ENCODE measurements at places on chromosomes 16 and 17.

DNA sequence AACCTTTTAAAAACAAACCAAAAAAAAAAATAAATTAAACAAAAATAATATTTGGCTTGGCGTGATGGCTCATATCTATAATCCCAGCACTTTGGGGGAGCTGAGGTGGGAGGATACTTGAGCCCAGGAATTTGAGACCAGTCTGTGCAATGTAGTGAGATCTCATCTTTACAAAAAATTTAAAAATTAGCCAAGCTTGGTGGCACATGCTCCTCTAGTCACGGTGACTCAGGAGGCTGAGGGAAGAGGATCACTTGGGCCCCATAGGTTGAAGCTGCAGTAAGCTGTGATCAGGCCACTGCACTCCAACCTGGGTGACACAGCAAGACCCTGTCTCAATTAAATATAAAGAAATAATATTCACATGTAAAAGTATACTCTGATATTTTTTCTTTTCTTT, 12.2 kb downstream of the GNGT2 start:
- no peak for DNase-seq

- DNase-seq: no peak
Observed at GRCh38 chr17:64200080-64201032, 62.7 kb downstream of the TEX2 start.

- DNase-seq: no peak
Observed at GRCh38 chr17:49582789-49583188, 7.1 kb downstream of the NXPH3 start.

DNA sequence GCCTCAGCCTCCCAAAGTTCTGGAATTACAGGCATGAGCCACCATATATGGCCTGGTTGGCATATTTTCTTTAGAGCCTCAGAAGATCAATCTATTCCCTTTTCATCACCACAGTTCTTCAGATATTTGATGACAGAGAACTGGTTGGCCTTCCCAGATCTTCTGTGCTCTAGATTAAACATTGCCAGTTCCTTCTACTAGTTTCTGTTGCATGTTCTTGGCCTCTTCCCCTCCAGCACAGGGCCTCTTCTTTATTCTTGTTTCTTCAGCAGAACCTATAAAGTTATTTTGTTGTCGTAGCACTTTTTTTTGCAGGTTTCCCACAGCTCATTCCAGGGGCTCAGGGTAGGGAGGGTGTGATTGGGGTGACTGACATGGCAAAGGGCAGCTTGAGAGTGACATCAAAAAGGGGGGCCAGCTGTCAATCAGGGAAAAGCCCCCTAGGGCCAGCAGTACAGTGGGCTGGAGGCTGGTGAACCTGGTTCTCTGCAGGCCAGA, 9.3 kb downstream of the CHD9 start:
- DNase-seq: no peak

- DNase-seq: no peak
Observed at GRCh38 chr17:8004899-8005298, 2.5 kb downstream of the GUCY2D start.

DNA sequence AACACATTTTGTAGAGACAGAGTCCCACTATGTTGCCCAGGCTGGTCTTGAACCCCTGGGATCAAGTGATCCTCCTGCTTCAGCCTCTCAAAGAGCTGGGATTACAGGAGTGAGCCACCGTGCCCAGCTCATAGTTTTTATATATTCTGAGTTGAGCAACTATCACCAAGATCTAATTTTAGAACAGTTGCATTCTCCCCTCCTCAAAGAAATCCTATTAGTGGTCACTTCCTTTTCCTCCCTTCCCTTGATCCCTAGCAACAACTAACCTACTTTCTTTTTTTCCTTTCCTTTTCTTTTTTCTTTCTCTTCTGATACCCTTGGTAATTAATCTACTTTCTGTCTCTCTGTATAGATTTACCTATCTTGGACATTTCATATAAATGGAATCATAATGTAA, 61.5 kb upstream of the B4GALNT2 start:
- DNase-seq: no peak

- no peak for DNase-seq
Observed at GRCh38 chr16:51831595-51832367, 680.7 kb upstream of the SALL1 start.

DNA sequence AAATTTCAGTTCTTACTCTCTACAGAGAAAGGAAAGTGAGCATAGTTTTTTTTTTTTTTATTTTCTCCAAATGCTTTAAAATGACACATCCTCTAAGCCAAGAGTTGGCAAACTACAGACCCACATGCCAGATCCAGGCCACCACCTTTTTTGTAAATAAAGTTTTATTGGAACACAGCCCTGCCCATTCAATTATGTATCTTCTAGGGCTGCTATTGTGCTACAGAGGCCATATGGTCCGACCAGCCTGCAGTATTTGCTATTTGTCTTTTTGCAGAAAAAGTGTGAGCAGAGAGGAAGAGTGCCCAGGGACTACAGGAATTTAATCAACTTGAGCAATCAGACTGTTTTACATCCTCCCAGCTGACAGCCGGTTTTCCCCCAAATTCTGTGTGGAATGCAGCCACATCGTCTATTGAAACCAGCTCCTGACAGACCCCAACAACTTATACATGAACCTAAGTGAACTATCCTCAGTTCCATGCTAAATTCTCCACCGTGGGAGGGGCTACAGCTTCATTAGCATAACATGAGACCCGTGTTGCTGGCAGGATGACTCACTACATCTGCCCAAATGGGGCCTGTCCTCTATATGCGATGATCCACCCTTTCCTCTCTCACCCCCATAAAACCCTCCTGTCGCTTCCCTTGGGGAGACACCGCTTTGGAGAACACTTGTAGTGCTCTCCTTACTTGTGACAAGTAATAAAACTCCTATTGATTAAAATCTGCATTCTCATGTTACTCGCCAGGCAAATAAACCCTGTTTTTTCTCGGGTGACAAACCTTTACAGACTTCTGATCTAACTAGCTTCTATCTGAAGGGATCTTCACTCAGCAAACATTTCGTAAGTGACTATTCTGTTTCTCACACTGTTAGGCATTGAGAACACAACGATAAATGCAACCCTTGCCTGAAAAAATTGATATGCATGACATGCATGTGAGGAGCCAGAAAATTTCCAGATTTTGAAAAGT, 149.4 kb upstream of the HS3ST3A1 start:
- no peak for DNase-seq

- DNase-seq: no peak
Observed at GRCh38 chr16:75614066-75614897, 8.8 kb downstream of the ADAT1 start.

- no peak for DNase-seq
Observed at GRCh38 chr16:30738984-30739951, 9.0 kb upstream of the PHKG2 start.

GRCh38 chr16:58276346-58276951, 18.4 kb downstream of the PRSS54 start:
- no peak for DNase-seq

- no peak for DNase-seq
Observed at GRCh38 chr17:74568106-74568873, 981 bp upstream of the CD300H start.

DNA sequence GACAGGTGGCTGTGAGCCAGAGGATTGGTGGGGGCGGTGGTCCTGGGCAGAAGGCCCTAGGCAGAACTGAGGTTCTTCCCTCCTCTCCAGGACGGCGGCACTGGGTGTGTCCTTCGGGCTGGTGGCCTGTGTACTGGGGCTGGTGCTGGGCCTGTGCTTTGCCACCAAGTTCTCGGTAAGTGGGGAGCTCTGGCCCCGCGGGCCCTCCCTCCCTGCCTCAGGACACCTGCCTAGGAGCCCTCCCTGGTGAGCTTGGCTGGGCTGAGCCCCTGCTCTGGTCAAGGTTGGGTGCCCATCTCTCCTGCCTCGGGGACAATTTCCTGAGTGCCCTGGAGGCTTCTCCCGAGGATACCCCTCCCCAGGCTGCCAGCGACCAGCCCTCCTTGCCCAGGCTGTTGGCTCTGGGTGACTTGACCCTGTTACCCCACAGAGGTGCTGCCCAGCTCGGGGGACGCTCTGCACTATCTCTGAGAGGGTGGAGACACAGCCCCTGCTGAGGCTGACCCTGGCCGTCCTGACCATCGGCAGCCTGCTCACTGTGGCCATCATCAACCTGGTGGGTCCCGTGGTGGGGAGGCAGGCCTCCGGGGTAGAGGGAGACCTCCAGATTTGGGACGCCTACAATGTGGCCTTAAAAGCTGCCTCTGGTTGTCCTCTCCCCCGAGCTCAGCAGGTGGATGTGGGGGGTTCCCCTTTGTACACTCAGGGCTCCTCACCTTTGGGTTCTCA, 42.0 kb downstream of the ADCY7 start:
- DNase-seq: no peak

DNA sequence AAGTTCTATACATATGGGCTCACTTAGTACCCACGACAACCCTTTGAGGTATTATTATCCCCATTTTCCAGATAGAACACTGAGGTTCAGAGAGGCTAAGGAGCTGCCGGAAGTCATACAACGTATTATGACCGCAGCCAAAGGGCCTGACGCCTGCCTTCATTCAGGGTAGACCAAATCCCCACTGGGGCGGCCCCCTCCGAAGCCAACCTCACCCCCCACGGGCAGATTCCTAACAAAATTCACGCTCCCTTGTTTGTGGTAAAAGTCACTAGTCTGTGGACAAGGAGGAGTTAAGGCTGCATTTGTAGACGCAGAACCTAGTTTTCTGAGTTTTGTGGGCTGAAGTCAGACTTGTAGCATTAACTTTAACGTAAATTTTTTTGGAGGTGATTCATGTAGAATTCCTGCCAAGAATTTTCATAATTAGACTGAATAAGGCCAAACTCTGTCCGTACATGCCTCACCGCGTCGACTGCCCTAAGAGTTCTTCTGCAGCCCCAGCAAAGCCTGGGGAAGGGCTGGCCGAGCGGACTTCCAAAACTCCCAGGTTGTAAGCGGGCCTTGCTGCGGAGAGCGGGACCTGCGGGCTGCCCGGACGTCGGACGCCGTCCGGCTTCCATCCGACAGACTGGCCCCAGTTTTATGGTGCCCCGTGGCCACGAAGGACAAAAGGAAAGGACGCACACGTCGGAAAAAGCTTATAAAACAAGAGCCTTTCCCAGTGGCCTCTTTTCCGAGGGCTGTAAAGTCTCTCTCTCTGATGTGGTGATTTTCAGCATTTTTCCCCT, 75.7 kb downstream of the NXN start:
- no peak for DNase-seq

DNA sequence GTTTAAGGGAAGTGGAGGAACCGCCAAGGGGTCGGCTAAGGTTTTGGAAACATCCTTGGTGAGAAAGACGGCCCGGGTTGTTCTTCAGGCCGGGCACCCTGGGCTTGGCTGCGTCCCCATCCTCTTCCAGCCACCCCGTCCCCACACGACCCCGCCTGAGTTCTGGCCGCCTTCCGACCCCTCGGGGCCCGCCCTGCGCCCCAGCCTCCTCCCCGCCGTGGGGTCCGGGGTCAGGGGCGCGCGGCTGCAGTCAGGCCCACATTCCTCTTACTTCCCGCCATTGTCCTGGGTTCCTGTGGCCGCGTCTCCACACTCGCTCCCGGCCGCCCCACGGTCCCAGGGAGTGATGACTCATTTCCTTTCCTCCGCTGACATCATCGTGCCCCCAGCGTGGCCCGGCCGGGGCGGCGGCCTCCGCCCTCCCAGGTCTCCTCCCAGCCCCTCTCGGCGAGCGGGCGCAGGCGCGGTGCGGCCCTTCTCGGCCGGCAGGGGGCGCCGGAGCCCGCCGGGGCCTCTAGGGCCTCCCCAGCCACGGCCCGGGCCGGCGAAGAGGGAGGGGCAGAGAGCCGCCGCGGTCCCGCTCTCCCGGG, 59.6 kb downstream of the WSB1 start:
- DNase-seq: peak; percentile 76

DNA sequence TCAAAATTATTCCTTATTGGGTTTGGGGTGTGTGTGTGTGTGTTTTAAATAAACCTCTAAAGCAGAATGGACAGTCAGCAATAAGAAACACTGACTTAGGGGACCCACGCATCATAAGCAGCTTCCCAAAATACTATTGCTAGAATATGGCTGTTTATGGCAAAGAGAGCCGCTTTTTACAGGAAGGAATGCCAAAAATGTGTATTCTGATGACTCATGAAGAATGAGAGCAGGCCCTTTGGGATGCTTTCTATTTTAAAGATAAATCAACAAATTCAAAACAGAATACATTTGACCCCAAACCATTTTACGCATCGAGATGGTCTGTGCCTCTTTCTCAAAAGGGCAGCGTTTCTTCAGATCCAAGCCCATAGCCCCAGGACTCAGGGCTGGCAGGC, 37.5 kb downstream of the ARHGAP17 start:
- no peak for DNase-seq

DNA sequence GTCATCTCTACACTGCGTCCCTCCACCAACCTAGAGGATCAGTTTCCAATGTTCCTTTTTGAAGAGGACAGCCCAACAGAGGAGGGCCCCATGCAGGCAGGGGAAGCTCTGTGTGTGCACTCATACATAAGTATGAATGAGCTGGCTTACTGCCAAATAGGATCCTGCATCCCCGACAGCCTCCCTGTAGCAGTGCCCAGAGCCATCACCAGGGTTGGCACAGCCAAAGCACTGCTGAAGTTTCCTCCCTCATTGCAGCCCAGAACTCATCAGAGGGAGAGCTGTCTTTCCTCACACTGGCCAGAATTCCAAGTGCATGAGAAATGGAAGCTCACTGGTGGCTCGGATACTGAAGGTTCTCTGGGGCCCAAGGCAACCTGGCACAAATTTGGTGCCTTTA, 114.4 kb downstream of the ASIC2 start:
- no peak for DNase-seq

- DNase-seq: no peak
Observed at GRCh38 chr17:82297280-82297713, 20.1 kb downstream of the CD7 start.

- DNase-seq: no peak
Observed at GRCh38 chr17:77416105-77416713, 275.4 kb downstream of the SEC14L1 start.

DNA sequence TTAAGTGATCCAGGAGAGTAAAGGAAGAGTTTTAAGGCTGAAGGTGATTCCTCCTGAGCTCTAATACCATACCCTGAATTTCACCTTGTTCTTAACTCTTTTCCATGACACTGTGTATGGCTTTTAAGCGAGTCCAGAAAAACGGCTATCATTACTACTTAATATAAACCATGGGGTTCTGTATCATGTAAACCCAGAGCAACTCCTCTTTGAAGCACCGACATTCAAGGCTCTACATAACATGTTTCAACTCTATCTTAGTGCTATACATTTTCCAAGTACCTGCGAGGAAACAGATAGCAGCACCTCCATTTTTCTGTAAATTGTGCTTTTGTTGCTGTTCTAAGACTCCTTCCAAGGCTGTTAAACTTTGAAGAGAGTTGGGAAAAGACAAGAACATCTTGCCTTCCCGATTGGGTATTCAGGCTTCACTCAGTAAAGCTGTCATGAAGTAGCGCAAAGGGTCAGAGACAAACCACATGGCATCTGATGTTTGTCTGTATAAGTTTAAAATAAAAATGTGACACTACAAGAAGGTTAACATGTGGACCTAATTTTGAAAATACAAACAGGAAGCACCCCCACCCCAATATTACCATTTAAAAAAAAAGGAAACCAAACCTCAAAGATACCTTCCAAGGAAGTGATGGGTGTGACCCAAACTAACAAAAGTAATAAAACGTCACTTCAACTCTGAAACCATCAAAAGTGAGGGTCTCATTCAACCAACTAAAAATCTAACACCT, 3.9 kb downstream of the STAT5B start:
- no peak for DNase-seq

Data from NCI-H1105 treated with DMSO at 0.1 percent for 48 hours (cell line).